ENCODE measurements at places on chromosomes 13 and 19. TPM values are rescaled to one million over a fixed set of nuclear protein-coding genes. Genes with fewer than 3 reads are reported as not detected.

The MPND gene
- 6.2 TPM for total RNA-seq

The FLT3 gene
- total RNA-seq, result not detected

The ZNF284 gene
- 2.9 TPM for total RNA-seq

The SIGLEC12 gene
- total RNA-seq, result not detected

The NCR1 gene
- total RNA-seq, result not detected

The RPS16 gene
- 136 TPM for total RNA-seq

The SHD gene
- total RNA-seq, result not detected

The OR7C1 gene
- not detected for total RNA-seq

The GJA3 gene
- 5.5 TPM for total RNA-seq

The PTH2 gene
- total RNA-seq, result not detected

The BCL3 gene
- total RNA-seq, result 11.3 TPM

The FUT6 gene
- total RNA-seq, result not detected
